ENCODE measurements at places on chromosomes 7 and 10. TPM values are rescaled to one million over a fixed set of nuclear protein-coding genes. Genes with fewer than 3 reads are reported as not detected.

ELN gene
- not detected for polyA plus RNA-seq

RADIL gene
- not detected for polyA plus RNA-seq

COL28A1 gene
- not detected for polyA plus RNA-seq

PCDH15 gene
- polyA plus RNA-seq, result not detected

GNAT3 gene
- not detected for polyA plus RNA-seq

CDK1 gene
- polyA plus RNA-seq, result 2.9 TPM

IGFBP1 gene
- not detected for polyA plus RNA-seq

ATOH7 gene
- not detected for polyA plus RNA-seq

HABP2 gene
- polyA plus RNA-seq, result not detected

GCK gene
- polyA plus RNA-seq, result not detected

SORCS1 gene
- polyA plus RNA-seq, result not detected

EVX1 gene
- polyA plus RNA-seq, result not detected

DEPP1 gene
- polyA plus RNA-seq, result not detected

GRM3 gene
- not detected for polyA plus RNA-seq

LIPJ gene
- polyA plus RNA-seq, result 0.16 TPM

TRIM74 gene
- not detected for polyA plus RNA-seq
